Stimulated activated CD4-positive, alpha-beta T cell treated with anti-CD3 and anti-CD28 coated beads, Interleukin-2, amount 100 ng/mL, for 24 hours (primary cell): ENCODE measurements at places on chromosomes 3 and 15.

GRCh38 chr3:106343811-106344210, 475.0 kb upstream of the CBLB start:
- DNase-seq: no peak

GRCh38 chr15:49279521-49280456, 109.7 kb downstream of the GALK2 start:
- DNase-seq: no peak

- no peak for DNase-seq
These were observed 146.6 kb downstream of the CHSY1 start for GRCh38 chr15:101105059-101105891.

- no peak for DNase-seq
These were observed 45.5 kb downstream of the CTNNB1 start for GRCh38 chr3:41244620-41245336.

DNA sequence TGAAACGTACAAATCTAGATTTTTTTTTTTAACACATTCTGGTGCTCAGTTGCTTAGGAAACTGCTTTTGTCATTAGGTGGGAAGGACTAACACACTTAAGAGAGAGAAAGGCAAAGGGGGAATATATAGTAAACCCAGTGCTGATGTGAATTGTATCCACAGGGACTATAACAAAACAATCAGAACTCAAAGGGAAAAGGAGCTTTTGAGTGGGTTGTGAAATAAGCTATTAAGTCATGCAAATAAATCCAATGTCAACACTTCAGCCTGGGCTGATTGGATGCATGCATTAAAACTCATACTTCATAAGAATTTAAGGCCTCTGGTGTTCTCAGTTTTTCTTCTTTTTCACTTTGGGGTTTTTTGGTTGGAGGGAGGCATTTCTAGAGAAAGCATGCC, 628.9 kb downstream of the FHIT start:
- no peak for DNase-seq

GRCh38 chr3:119240101-119240590, 532 bp downstream of the B4GALT4 start:
- no peak for DNase-seq

DNA sequence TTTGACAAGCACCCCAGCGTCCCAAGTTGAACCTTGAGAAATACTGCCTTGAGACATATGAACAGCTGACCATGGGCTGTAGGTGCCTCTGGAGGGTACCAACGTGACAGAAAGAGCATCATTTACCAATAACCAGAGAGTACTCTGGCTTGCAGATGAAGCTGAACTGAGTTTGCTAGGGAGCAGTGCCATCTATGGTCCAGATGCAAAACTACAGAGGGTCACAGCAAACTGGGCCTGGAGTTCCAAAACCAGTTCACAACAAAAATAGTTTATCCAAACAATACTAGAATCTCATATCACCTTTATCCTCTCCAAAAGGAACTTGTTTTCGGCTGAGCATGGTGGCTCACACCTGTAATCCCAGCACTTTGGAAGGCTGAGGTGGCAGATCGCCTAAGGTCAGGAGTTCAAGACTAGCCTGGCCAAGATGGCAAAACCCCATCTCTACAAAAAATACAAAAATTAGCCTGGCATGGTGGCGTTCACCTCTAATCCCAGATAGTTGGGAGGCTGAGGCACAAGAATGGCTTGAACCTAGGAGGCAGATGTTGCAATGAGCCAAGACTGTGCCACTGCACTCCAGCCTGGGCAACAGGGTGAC, 69.3 kb downstream of the CHAC1 start:
- DNase-seq: peak; percentile 17
